ENCODE measurements at places on chromosomes 7 and 10.

- DNase-seq: no peak
Measured at GRCh38 chr10:6513476-6513875, 66.6 kb downstream of the PRKCQ start.

DNA sequence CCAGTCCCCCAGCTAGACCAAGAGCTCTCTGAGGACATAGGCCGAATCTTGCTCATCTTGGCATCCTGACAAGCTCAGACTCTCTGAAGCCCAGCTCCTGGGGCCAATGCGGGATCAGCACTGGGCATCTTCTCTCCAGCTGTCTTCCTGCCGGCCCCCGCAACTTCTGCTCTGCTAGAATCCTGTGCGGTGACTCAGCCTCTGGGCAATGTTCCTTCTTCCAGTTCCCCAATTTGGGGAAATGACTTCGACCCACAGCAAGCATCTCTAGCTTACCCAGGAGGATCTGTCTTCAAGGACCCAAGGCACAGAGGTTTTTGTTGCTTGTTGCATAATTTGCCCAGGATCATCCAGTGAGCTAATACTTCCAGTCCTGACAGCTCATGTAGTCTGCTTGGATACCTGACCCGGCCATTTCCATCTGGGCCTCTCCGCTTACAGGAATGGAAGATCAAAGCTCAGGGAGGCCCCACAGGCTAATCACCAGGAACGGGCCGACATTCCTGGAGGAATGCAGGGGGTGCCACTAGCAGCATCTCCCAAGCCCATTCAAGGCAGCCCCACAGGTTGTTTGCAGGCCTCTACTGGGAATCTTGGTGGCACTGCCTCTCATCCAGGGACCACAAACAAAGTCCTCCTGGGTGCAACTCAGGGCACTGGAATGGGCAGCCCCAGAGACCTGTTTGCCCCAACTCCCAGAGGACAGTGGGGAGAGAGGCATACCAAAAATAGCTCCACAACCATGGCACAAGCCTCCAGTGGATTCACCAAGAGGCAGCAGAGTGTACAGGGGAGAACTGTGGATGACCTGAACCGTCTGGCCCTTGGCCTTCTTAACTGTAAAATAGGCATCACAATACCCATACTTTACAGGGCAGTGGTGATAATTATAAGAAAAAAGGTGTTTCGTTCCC is 151.9 kb downstream of the NEURL1 start:
- no peak for DNase-seq

- no peak for DNase-seq
Measured at GRCh38 chr7:93968911-93969620, 35.1 kb downstream of the BET1 start.

DNA sequence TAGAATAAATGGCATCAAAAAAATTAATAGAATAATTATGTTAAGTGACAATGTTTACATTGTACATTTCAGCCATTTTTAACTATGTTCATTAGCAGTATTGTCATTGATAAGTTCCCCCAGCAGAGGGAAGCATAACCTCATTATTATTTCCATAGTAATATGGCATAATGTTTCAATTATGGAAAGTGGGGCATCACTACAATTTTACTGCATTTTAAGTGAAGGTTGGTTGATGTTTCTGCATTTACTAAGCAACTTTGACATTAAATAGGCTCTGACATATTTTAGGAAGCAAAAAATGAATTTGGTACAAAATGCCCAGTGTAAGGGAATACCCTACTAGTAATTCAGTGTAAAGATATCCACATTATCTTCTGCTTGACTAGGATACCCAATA is 218.3 kb downstream of the SEMA3A start:
- no peak for DNase-seq

GRCh38 chr7:26912933-26913536 is 48.6 kb upstream of the SKAP2 start:
- no peak for DNase-seq

GRCh38 chr10:24744946-24745345 is 21.3 kb upstream of the ARHGAP21 start:
- no peak for DNase-seq

DNA sequence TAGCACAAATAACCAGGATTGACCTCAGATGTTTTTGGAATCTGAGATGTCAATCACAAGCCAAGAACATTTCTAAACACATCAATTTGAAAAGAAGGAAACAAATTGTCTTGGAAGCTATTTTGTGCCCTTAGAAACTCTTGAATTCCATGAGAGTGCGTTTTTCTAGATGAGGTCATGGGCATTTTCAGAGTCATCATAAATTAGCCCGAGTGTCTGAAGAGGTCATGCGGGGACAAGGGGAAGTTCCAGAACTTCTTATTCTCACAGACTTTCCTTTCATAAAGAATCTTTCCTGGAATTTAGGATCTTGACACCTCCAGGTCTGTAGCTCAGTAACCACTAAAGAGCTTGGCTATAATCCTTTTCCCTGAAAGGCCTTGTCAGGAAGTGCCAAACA is 28.2 kb downstream of the IL2RA start:
- no peak for DNase-seq

All from hematopoietic multipotent progenitor cell treated with erythropoietin and hydrocortisone succinate and interleukin-3 and kit ligand, for 17 days (in vitro differentiated cells).